HS-27A (cell line): ENCODE measurements at places on chromosomes 16 and 17.

DNA sequence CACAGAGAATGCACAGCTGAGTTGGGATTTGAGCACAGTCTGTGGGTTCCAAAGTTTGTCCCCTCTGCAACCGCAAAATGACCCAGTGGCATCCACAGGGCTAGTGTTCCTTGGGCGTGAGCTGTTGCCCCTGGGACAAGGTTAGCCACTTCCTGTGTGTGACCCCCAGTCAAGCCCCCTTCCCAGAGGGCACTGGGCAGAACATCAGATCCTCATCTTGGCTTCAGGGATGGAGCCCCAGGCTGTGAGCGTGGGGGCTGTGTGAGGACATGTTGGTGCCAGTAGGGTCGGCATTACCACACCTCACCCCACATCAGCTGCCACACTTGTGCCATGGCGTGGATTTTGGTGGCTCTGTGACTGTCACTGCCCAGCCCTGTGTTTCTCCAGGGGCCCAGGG, 55.3 kb downstream of the USP22 start:
- no peak for DNase-seq

DNA sequence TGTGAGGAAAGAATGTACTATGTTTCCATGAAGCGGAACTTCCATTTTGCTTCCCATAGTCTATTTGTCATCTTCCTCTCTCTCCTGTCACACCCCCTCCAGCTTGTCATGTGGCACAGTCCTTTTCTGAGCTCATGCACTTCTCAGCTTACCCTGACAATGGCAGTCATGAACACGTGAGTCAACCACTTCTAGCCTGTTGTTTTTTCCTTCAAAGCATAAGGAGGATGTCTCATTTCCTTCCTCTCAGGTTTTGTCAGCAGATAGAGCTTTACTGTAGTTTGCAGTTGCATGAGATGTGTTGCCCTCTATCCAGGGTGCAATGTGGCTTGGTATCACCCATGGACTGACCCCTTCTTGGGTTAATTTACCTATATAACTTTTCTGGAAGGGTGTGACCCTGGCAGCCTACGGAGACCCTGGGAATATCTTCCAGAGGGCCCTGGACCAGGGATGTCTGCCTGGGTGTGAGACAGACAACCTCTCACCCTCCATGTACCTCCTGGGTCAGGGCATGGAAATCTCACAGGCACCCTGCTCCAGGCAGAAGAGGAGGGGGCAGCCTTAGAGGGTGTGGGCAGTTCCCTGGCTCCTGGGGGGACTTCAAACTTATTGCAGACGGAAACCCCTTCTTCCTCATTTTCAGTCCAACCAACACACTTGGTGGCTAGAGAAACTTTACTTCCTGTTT, 4.0 kb upstream of the ZNF267 start:
- no peak for DNase-seq

DNA sequence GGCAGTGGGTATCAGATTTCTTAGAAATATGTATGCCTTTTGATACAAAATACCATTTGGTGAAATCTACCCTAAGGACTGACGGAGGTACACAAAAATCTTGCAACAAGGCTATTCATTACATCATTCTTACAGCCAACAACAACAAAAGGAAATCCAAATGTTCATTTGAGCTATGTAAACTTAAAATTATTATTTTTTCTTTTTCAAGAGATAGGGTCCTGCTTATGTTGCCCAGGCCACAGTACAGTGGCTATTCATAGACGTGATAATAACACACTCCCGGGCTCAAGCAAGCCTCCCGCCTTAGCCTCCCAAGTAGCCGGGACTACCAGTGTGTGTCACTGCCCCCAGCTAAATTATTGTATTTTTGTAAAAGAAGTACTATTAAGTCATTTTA, 9.0 kb downstream of the SRR start:
- no peak for DNase-seq

GRCh38 chr16:6483469-6484033, 849.1 kb upstream of the RBFOX1 start:
- no peak for DNase-seq

DNA sequence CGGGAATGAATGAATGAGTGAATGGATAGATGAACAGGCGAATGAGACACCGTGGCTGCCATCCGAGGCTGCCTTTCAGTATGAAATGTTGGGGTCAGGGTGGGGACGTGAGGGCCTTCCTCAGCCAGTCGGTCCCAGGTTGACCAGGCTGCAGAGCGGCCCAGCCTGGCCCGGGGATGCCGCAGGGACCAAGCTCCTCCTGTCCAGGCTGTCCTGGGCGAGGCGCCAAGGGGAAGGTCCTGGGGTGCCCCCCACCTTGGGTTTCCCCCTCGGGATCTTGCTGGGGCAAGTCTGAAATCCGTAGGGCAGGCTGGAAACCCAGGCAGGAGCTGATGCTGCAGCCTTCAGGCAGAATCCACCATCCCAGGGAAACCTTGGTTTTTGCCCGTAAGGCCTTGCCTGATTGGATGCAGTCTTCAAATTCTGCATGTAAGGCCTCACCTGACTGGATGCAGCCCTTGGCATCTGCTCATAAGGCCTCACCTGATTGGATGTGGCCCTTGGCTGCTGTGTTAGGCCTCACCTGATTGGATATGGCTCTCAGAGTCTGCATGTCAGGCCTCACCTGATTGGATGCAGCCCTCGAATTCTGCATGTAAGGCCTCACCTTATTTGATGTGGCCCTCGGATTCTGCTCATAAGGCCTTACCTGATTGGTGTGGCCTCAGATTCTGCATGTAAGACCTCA, 61.7 kb upstream of the ZNF469 start:
- DNase-seq: no peak

- no peak for DNase-seq
Measured at GRCh38 chr16:81817296-81817695, 38.2 kb downstream of the PLCG2 start.

DNA sequence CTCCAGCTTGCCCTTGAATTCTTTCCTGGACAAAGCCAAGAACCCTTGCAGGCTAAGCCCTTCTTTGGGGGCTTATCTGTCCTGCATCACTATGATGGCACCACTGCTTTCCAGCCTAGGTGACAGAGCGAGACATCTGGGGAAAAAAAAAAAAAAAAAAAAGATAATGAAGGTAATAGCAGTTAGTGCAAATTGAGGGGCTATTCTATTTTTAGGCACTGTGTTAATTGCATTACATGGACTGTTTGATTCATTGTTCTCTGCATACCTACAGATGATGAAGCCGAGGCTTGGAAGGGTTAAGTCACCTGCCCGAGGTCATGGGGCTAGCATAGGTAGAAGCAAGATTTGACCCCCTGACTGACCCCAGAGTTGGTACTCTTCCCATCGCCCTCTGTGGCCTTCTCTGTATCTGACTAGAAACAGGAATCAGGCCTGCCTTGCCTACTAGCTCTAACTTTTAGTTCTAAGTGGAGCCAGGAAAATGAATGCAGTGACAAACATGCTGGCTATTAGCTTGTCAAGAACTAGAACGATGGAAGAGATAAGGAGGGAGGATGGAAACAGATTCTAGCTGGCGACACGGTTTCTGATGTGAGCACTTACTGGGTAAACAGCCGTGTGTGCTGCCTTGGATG, 312.1 kb downstream of the SNX29 start:
- DNase-seq: no peak

GRCh38 chr16:24939224-24939623, 75.9 kb downstream of the ARHGAP17 start:
- no peak for DNase-seq

GRCh38 chr16:26070302-26071100, 378.7 kb downstream of the HS3ST4 start:
- DNase-seq: no peak

DNA sequence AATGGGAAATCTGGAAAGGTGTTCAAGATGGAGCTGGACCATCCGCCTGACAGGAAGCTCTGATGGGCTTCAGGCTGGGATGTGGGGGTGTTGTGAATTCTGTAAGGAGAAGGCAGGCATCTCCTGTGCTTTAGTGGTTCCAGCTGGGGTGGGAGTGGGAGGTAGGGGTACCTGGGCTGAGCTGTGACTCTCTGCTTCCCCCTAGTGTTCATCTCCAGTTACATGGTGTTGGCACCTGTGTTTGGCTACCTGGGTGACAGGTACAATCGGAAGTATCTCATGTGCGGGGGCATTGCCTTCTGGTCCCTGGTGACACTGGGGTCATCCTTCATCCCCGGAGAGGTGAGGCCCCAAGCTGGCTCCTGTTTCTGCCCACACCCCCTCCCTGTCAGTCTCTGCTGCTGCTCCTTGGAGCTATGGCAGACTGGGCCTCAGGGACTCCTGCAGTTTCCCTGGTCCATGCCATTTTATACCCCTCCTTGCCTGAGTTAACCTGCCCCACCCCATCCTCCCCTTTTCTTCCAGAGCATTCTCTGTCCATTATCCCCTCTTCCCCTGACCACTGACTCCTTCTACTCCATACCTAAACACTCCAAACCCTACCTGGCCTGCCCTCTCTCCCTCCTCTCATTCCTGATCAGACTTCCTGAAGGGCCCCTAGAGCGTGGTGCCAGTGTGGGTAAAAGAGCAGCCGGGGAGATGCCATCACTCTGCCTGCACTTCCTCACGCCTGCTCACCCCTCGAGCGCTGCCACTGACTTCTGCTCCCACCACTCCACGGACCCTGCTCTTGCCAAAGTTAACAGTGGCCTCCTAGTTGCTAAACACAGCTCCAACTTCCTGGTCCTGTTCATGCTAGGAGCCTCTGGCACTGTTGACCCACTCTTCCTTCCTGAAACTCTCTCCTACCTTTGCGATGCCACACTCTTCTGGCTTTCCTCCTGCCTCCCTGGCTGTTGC, 3.4 kb downstream of the SPNS1 start:
- no peak for DNase-seq

GRCh38 chr17:32586666-32587065, 99.9 kb downstream of the CDK5R1 start:
- no peak for DNase-seq

DNA sequence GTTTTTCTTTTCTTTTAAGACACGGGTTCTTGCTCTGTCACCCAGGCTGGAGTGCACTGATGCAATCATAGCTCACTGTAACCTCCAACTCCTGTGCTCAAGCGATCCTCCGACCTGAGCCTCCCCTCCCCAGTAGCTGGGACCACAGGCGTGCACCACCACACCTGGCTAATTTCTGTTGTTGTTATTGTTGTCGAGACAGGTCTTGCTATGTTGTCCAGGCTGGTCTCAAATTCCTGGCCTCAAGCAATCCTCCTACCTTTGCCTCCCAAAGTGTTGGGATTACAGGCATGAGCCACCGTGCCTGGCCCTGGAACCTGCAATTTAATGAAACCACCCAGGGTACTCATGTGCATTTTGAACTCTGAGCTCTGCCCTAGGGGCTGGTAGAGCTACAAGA, 24.1 kb downstream of the JUP start:
- no peak for DNase-seq

- no peak for DNase-seq
Measured at GRCh38 chr16:70276392-70276791, 12.9 kb downstream of the AARS1 start.

DNA sequence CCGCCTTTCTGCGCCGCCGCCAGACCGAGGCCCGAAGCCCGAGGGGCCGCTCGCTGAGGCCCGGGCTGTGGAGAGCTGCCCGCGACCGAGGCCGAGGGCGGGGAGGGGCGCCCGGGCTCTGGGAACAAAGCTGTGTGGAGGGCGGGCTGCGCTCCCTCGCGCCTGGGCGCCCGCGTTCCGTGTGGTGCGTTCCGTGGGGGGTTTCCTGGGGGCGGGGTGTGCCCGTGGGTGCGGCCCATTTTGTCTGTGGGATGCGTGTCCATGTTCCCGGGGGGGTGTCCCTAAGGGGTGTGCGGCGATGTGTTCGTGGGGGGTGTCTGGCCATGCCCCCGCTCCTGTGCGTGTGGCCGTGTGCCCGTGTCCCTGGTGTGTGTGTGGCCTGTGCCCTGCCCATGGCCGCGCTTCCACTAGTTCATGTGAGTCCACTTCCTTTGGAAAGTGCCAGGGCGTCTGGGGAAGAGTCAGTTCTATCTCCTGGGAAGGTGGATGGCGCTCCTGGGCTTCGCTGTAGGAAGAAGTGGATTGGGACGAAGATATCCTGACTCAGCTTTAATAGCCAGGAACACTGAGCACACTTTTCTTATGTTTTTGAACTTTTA, 520 bp downstream of the JPT2 start:
- DNase-seq: no peak

- DNase-seq: no peak
Measured at GRCh38 chr17:74623693-74624093, at the start of gene CD300E. CD300E (minus strand) TSS chr17:74623738; CDS start chr17:74623621, 117 bp downstream.

GRCh38 chr17:45989759-45990158, 9.3 kb upstream of the STH start:
- no peak for DNase-seq

GRCh38 chr16:53014287-53014686, 38.4 kb downstream of the CHD9NB start:
- no peak for DNase-seq

GRCh38 chr16:87538594-87538993, 45.8 kb upstream of the ZCCHC14 start:
- DNase-seq: no peak

DNA sequence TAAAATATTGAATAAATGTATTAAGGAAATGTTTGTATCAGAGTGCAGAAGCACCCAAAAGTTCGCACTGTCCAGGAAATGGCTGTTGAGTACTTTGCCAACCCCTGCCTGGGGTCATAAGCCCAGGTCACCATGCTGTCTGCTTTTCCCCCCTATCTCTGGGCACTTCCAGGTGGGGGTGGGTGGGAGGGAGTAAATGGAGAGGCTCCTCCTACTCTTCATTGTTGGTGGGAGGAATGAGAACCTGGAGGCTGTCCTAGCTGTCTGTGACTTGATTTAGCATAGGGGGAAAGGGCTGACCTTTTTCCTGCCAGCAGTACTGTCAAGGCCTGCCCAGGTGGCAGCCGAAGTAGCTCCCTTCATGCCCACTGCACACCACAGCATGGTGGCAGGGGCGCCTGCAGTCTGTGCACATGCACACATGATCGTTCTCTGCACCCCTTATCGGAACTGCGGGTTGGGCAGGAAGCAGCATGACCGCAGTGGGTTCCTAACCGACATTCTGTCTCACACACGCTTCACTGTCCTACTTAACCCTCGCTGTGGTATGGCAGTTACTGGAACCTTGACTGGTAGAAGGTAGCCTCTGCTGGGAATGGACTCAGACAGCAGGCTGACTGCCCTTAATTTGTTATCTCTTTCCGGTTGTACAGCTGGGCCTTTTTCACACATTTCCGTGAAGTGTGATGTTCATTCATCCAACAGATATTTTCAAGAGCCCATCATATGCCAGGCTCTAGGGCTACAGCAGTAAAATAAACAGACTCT, 41.5 kb downstream of the LDHD start:
- no peak for DNase-seq

GRCh38 chr17:83146347-83146746, 66.9 kb downstream of the METRNL start:
- no peak for DNase-seq

DNA sequence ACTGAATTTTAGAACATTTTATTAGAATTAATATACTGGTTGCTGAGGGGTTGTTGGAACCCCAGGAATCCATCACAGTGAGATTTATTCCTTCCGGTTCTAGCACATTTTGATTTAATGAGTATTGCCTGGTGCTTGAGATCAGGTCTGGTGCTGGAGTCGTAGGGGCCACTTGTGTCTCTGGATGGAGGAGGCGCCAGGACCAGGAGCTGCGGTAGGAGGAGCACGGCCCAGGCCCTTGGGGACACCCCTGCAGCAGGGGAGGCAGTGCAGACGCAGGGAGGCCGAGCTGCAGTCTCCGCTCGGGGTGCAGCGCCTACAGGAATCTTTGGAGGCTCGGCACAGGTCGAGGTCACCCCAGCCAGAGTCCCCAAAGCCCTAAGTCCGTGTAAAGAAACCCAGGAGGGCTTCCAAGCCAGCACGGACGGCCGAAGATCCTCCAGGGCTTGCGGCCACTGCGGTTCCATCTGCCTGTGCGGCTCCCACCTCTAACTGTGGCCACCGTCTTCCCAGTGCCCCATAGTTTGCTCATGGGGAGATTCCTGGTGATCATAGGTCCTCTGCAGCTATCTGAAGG, 66.2 kb upstream of the CREBBP start:
- no peak for DNase-seq

GRCh38 chr16:19601083-19601976, 45.8 kb downstream of the VPS35L start:
- DNase-seq: no peak
